ENCODE measurements at places on chromosomes 2 and 18.

DNA sequence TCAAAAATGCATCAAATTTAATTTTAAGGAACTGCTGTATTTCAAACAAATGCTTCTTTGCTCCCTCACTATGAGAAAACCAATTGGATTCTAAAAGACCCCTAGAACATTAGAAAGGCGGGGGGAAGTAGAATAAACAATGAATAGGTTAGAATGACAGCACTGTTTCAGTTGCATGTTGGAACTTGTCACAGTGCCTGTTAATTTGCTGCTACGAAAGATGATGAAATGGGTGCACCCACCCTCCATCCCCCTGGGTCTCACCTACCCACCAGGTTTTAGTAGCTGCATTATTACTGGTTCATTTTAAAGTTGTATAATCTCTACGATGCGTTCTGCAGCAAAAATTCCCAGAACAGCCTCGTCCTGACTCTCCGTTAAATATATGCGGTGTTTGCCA is 193.0 kb upstream of the COPS8 start:
- DNase-seq, result no peak

DNA sequence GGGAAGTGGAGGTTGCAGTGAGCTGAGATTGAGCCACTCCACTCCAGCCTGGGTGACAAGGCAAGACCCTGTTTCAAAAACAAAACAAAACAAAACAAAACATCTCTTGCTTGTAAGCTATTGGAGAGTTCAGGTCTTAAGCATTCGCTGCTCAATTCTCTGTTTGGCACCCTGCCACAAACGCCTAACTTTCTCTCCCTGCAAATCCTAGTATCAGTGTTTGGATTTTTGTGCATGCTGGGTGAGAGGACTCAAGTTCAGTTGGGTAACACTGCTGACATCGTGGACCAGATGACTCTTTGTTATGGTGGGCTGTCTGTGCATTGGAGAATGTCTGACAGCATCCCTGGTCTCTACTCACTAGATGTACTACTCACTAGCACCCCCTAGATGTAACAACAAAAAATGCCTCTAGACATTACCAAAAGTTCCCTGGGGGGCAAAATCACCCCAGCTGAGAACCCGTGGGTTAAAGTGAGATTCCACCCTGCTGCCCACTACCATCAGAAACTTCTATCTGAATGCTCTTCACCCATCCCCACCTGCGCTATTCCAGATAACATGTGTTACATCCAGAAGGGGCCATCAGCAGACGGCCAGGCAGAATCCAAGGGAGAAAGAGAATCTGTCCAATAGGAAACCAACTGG is 50.9 kb downstream of the CACNB4 start:
- no peak for DNase-seq

- no peak for DNase-seq
These were observed 483.9 kb upstream of the ZNF804A start for GRCh38 chr2:184114439-184114838.

DNA sequence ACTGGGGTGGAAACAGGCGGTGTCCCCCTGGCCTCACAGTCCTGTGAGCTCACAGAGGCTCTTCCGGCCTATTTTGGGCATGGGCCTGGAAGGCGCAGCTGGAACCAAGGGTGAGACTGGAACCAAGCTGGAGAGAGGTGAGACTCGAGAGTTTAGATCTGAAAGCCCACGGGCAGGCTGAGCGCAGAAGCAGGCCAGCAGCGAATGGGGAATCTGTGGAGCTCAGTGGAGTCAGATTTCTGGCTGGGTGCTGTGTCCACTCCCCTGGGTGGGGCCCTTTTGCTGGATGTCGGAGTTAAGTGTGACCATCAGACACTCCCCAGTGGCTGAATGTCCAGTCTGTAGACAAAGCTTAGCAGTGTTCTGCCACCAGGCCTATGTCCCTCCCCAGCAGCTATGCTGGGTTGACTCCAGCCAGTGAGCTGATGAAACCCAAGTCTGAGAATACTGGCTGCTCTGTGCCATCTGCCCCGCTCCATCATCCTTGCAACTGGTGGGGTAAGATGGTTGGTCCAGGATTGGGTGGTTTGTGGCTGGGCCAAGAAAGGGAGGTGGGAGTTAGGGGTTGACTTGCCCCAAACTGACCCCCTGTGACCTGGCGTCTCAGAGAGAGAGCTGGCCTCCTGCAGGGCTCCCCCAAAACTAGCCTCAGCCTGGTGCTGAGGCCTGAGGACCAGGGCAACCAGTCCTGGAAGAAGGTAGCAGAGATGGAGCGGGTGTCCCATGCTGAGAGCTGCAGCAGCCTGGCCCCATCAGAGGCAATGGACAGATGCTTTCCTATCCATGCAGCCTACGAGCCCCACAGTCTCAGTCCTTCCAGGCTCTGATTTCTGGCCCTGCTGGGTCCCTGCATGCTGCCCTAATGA is 34.4 kb downstream of the CYP26B1 start:
- no peak for DNase-seq

GRCh38 chr2:77520641-77521547 is 1.3 kb downstream of the LRRTM4 start:
- peak; percentile 17 for DNase-seq

- no peak for DNase-seq
These were observed 30.2 kb downstream of the CAPN13 start for GRCh38 chr2:30776831-30777635.

DNA sequence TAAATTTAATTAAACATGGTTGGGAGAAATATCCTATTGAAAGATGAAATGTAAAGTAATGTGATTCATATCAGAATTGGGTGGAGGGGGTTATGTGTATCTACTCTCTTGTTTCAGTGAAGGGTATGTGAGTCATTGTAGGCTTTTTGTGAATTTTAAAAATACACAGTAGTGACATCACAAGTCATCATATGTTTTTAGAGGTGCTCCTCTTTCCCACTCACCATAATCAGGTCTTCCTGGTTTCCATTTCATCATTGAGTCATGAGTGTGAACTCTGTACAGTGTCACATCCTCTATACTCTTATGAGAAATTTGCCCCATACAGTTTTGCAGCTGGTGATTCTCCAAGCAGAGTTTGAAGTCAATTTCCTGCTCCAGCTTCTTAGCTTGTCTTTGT is 18.8 kb downstream of the FSIP2 start:
- DNase-seq, result peak; percentile 29

DNA sequence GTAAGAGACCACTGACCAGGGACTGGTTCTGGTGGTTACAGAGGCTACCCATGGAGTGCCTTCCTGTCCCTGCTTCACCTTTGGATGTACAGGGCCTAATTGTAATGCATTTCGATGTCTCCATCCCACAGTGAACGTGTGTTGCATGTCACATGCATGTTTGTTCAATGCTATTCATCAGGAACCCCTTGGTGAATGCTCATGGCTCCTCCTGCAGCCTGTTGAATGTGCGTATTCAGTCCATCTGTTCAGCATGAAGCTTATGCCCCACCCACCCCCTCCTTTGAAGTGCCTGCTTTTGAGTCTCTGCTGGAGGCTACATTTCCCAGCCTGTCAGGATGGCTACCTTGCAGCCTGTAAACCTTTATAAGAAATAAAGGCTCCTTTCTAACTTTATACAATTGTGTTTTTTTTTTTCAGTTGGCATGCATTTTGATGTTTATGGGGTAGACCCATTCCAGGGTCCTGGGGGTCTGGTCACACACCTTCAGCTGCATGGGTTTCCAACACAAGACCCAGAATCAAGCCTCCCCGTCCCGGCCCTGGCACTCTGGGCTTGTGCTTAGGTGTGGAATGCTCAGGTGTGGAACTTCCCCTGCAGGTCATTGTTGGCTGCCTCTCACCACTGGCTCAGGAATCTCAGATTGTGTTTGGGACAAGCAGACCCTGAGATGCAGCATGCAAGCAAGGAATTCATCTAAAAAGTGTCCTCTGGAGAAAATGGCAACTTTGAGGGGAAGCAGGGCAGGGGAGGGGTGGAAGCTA is 238.8 kb upstream of the HDAC4 start:
- no peak for DNase-seq

DNA sequence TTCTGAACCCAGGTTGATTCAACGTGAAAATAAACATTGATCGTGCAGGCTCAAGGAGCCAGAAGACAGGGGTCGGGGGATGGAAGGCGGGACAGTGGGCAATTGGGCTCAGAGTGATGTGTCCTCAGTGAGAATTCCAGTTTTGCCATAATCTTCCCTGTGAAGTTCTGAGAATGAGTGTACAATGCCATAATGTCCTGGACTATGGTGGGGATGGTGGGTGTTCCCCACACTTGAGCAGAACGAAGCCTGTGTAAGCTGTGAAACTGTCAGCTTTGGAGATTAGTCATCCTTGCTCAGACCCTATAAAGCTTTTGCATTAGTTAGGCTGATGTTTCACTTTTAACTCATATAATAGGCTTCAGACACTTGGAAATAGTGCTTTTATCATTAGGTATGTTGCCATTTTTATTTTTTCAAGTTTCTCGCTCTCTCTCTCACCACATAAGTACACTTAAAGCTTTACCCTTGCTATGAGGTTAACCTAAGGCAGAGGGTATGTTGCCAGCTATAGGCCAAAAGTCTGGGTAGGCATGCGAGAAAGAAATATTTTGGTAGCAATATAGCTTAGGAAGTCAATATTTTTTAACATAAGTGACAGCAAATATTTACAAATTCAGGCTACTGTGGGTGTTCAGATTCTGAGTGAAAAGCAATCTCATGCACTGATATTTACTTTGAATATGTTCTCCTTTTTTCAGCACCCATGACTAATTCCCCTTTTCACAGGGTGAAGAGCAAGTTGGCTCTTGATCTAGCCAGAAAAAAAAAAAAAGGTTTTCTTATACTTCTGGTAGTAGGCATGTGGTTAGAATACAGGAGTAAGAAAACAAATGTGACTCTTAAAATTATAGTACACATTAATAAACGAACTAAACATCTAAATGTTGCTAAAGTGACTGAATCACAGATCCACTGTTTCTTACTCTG is 47.2 kb downstream of the CDC42EP3 start:
- DNase-seq, result peak; percentile 62

DNA sequence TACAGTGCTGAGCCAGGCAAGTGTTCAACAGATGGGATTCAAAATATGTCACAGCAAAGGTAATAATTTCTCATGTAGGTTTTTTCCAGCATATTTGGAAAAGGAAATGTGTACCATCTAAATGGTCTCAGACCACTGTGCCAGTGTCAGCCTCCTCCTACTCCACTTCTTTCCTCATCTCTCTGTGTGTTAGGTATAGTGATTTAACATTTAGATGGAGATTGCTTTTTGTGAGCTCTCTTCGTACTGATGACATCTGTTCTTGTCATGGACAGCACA is 80.9 kb upstream of the TSPYL6 start:
- no peak for DNase-seq

GRCh38 chr18:10169064-10169562 is 255.3 kb downstream of the VAPA start:
- peak; percentile 82 for DNase-seq

DNA sequence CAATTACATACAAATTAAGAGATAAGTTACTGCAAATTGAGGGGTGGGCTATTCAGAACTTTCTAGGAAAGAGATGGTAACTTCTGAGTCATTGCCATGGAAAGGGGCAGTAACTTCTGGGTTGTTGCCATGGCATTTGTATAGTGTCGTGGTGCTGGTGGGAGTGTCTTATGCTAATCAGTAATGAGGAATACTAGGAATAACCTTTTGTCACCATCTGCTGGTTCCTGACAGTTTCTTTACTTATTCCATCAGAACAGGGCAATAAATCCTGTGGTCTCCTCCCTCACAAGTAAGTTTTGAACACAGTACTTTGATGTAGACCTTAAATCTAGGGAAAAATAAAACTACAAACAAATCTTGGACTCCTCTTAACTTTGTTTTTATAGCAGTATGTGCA is 435.4 kb downstream of the BCL11A start:
- DNase-seq, result no peak

GRCh38 chr2:204738721-204739120 is 193.4 kb downstream of the PARD3B start:
- DNase-seq, result no peak

Measured in astrocyte of the spinal cord (primary cell).